ENCODE measurements at places on chromosomes 16 and 17.

- no peak for DNase-seq
These were observed 149.9 kb downstream of the SLC39A11 start for GRCh38 chr17:72942579-72942978.

DNA sequence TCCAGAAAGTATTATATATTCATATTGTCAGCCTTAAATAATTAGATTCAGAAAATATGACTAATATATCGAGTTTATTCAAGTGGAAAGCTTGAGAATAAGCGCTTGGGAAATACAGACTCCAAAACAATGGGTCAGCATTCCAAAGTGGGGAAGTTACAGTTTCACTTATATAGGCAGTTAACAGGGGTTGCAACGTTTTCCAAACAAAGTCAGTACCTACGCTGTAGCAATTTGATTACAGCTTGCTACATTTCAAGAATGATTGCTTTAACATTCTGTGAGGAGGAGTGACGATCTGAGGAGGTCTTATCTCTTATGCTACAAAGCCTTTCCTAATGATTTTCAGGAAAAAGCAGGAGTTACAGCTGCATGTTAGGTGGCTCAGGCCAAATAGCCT, 34.2 kb upstream of the HS3ST3A1 start:
- no peak for DNase-seq

DNA sequence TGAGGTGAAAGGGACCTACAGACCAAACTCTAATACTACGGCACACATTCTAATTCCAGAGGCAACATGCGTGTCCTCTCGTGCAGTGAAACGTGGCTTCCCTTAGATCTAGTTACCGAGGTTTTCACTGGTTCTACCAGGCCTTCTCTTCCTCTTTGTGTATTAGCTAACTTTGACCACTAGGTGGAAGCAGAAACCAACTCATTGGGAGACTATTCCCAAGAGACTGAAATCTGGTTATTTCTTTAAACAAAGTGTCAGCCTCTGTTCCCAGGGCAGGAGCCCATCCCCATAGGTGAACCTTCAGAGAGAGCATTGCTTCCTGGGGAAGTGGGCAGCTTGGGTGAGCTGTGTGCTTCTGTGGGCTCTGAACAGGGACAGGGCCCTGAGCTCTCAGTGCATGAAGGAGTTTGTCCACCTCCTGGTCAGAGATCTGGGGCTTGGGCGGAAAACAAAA, 19.7 kb upstream of the RCVRN start:
- no peak for DNase-seq

DNA sequence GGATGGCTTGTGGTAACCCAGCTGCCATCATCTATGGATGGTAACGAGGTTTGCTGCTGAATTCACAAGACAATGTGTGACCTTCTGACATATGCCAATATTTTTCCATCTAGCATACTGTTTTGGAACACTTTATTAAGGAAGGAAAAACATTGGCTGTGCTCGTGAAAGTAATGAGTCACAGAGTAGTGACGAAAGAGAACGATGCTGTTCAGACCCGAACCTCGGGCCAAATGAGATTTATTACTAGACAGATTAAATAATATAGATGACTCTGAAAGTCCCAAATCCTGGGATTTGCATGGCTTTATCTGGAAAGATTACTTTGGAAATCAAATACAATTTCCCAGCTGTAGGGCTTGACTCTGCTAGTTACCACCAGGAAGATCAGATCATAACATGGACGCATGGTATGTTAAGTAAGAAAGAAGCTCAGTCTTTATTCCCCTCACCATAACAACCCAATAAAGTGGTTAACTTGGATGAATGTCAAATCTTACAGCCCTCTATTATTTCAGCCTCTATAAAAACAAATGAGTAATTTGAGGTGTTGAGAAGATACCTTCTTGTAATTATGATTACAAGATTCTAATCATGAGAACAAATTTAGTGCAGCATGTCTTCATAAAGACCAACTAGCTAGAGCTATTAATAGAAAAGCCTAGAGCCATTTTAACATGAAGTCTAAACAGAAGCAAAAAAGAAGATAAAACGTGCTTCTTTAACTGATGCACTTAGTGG, 32.6 kb downstream of the ERN1 start:
- DNase-seq = no peak

DNA sequence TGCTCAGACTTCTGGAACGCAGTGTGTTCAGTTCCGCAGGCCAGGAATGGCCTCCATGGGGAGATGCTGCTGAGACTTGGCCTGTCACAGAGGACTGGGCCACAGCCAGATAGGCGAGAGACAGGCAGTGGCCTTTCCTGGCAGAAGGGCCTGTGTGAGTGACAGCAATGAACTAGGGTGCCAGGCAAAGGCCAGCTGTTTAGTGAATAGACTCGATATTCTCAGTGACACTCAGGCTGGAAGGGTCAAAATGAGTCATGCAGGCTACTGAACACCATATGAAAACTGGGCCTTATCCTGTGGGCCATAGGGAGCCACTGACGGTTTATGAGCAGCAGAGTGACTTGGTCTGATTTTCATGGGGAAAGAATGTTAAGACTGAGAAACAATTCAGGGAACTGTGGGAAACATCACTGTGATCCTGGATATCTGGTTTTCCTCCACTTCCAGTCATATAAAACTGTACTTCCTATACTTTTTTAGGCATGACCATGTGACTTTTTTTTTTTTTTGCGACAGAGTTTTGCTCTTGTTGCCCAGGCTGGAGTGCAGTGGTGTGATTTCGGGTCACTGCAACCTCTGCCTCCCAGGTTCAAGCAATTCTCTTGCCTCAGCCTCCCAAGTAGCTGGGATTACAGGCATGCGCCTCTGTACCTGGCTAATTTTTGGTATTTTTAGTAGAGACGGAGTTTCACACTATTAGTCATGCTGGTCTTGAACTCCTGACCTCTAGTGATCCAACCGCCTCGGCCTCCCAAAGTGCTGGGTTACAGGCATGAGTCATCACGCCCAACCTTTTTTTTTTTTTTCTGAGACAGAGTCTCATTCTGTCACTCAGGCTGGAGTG, 5.2 kb upstream of the NUBP1 start:
- peak; percentile 68 for DNase-seq

All from stimulated activated CD4-positive, alpha-beta T cell treated with anti-CD3 and anti-CD28 coated beads, Interleukin-1b, Interleukin-23, amount 100 ng/mL, for 48 hours (primary cell).